ENCODE measurements at places on chromosomes 13 and 19. TPM values are rescaled to one million over a fixed set of nuclear protein-coding genes. Genes with fewer than 3 reads are reported as not detected.
A peak's percentile ranks its signal among the peaks of the same experiment; 100 is the strongest.

- DNase-seq: no peak
These were observed 43.4 kb downstream of the MYO9B start for GRCh38 chr19:17118957-17119356.

The SULT2B1 gene
- 0.70 TPM for total RNA-seq

DNA sequence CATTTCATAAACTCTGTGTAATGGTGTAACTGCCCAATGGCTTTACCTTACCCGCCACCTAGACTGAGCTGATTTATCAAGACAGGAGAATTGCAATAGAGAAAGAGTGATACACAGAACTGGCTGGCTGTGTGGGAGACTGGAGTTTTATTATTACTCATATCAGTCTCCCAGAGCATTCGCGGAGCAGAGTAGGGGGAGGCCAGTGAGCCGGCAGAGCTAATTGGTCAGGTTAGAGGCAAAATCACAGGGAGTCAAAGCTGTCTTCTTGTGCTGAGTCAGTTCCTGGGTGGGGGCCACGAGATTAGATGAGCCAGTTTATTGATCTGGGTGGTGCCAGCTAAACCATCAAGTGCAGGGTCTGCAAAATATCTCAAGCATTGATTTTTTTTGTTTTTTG is 23.4 kb upstream of the SLITRK1 start:
- no peak for DNase-seq

- no peak for DNase-seq
These were observed 2.9 kb downstream of the LDLR start for GRCh38 chr19:11092181-11092538.

The SBNO2 gene
- total RNA-seq: 18.2 TPM

DNA sequence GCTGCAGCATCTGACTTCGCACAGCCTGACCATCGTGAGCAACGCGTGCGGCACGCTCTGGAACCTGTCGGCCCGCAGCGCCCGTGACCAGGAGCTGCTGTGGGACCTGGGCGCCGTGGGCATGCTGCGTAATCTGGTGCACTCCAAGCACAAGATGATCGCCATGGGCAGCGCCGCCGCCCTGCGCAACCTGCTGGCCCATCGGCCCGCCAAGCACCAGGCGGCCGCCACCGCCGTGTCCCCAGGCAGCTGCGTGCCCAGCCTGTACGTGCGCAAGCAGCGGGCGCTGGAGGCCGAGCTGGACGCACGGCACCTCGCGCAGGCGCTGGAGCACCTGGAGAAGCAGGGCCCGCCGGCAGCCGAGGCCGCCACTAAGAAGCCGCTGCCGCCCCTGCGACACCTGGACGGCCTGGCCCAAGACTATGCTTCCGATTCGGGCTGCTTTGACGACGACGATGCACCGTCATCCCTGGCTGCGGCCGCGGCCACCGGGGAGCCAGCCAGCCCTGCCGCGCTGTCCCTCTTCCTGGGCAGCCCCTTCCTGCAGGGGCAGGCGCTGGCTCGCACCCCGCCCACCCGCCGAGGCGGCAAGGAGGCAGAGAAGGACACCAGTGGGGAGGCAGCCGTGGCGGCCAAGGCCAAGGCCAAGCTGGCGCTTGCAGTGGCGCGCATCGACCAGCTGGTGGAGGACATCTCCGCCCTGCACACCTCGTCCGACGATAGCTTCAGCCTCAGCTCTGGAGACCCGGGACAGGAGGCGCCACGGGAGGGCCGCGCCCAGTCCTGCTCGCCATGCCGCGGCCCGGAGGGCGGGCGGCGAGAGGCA is 13.6 kb downstream of the C19orf25 start:
- DNase-seq: peak; percentile 56

DNA sequence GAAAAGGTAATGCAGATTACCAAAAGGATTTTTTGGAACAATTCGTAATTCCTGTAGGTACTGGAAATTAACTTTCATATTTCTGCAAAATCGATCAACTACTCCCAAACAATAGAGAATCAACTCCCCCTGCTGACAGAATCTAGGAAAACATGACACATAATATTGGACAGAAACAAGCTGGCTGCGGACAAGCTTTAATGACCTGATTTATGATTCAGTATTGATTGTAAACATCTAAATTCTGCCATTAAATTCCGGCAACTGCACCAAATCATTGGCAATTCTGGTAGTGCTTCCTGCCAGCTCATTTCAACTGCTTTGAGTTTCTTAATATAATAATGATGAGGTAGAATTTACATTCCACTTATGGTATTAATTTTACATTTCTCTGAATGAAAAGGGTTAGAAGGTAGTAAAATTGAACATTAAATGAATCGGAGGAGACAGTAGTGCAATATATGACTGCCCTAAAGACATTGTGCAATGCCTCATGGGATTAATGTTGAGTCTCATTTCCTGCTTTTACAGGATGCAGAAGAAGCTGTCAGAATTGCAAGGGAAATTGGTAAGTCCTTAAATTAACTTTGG is 146.5 kb downstream of the PCCA start:
- DNase-seq: no peak

The TGFBR3L gene
- 4.5 TPM for total RNA-seq

Data from heart right ventricle (tissue), 16 donors.